MCF 10A (cell line): ENCODE measurements at places on chromosomes 12 and 14. TPM values are rescaled to one million over a fixed set of nuclear protein-coding genes. Genes with fewer than 3 reads are reported as not detected.
A peak's percentile ranks its signal among the peaks of the same experiment; 100 is the strongest.

The AQP5 gene
- total RNA-seq: not detected in 2 replicates

The PLXNC1 gene
- total RNA-seq: 2.4 and 2.6 TPM in 2 replicates

The KITLG gene
- total RNA-seq: 3.9 and 4.8 TPM in 2 replicates

The KRT77 gene
- not detected in 2 replicates for total RNA-seq

The CYP46A1 gene
- 0.20 and 0.30 TPM in 2 replicates for total RNA-seq

DNA sequence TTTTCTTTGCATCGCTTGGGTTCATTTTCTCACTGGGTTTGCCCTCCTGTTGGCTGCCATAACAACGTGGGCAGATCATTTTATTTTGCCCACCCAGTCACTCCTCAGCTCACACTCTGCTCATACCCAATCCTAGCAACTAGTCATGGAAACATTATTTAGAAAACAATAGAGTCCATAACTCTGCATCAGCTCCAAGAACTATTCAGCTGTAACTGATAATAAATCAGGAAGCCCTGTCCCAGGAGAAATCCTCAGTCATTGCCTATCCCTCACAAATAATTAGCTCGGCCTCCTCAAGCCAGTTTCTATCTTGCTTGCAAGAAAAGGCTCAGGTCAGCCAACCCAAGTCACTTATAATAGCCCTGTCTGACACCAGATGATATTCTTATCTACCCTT lies 43.2 kb downstream of the RTN1 start:
- no peak overlapping the region for H3K4me3 ChIP-seq
- H3K36me3 ChIP-seq: no peaks in the 10 kb centered on the region
- peaks cover 26% of the 10 kb centered on the region for H3K4me1 ChIP-seq

DNA sequence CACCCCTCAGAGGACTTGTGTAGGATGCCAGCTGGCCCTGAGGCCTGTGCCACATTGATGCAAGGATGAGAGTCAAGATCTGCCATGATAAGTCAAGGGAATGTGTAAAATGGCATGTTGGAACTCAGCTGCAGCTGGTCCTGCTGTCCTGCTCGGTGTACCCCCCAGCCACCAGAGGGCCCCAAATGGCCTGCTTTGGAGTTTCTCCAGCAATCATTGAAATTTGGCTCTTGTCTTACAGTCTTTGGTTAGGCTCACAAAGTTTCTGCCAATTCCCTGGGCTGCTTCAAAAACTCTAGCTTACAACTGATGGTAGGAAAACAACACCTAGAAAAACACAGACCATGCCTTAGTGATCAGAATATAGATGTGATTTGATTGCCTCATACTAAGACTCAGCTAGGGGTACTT lies 76.8 kb downstream of the HSD17B6 start:
- no peaks in the 10 kb centered on the region for H3K27me3 ChIP-seq
- DNase-seq: peak; percentile 71
- no peak overlapping the region for H3K4me3 ChIP-seq

DNA sequence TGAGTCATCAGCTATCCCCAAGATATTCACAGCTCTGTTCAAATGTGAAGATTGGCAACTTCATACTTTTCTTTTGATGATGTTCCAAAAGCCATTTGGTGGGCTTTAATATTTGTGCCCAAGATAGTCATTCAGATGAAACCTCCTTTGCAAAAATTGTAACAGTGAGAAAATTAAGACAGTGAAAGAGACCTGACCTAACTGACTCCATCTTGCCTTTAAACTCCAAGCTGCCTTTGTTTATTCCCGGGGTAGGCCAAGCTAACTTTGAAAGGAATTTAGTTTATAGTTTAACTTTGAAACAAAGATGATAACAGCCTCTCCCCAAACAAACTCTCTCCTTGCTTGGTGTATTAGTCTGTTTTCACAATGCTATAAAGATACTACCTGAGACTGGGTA lies 221.1 kb downstream of the KTN1 start:
- H3K4me3 ChIP-seq: no peak overlapping the region
- peaks cover 34% of the 10 kb centered on the region for H3K4me1 ChIP-seq
- H3K27me3 ChIP-seq: no peaks in the 10 kb centered on the region
- H3K36me3 ChIP-seq: no peaks in the 10 kb centered on the region

DNA sequence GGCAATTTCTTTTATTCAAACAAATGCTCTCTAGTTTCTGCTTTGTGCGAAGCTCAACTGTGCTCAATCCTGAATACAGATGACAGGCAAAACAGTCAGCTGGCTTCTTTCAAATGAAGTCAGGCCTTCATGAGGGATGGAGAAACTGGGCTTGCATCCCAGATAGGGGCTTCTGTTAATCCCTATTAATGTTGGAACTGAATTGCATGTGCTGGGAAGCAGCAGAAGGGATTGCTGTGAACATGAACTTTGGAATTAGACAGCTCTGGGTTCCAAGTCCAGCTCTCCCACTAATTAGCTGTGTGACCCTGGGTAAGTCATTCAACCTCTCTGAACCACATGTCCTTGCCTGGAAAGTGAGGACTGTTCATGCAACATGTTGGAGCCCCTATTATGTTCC lies 21.1 kb upstream of the CORO1C start:
- H3K27ac ChIP-seq: no peak overlapping the region
- no peaks in the 10 kb centered on the region for H3K4me1 ChIP-seq
- DNase-seq: no peak

- H3K4me3 ChIP-seq: no peak overlapping the region
- no peaks in the 10 kb centered on the region for H3K27me3 ChIP-seq
- no peak overlapping the region for H3K27ac ChIP-seq
- no peaks in the 10 kb centered on the region for H3K36me3 ChIP-seq
- H3K4me1 ChIP-seq: no peaks in the 10 kb centered on the region
- no peak for DNase-seq
Measured at GRCh38 chr12:103334466-103334865, 161.3 kb downstream of the C12orf42 start.

GRCh38 chr12:104410326-104410725 lies 46.4 kb upstream of the CHST11 start:
- no peak overlapping the region for H3K27ac ChIP-seq
- H3K36me3 ChIP-seq: no peaks in the 10 kb centered on the region
- no peak overlapping the region for H3K4me3 ChIP-seq
- H3K27me3 ChIP-seq: no peaks in the 10 kb centered on the region
- H3K4me1 ChIP-seq: peaks cover 12% of the 10 kb centered on the region

DNA sequence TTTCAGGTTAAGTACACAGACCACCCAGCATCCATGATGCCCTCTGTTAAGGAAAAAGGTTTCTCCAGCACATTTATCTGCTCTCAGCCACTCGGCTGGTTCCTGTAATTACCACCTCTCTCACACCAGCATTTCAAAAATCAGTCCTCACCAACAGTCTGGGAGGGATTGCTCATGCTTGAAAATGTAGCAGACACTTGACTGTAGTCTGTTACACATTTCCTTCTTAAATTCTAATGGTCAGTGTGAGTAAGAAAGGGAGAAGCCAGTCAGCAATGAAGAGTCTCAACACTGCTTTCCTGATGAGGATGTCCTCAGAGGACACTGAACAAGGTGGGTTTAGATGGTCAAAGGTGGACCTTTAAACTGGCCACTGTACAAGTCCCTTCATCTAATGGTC lies 6.0 kb downstream of the ZBTB39 start:
- no peaks in the 10 kb centered on the region for H3K27me3 ChIP-seq
- peaks cover 24% of the 10 kb centered on the region for H3K4me1 ChIP-seq
- peaks cover 52% of the 10 kb centered on the region for H3K36me3 ChIP-seq
- no peak for DNase-seq
- H3K4me3 ChIP-seq: no peak overlapping the region

GRCh38 chr14:70972107-70972976 lies 65.1 kb downstream of the PCNX1 start:
- H3K4me3 ChIP-seq: no peak overlapping the region
- peak overlapping the region; percentile 53 for H3K27ac ChIP-seq
- peak; percentile 88 for DNase-seq
- H3K36me3 ChIP-seq: peaks cover 37% of the 10 kb centered on the region

GRCh38 chr12:101570047-101570446 lies 24.7 kb upstream of the MYBPC1 start:
- no peak overlapping the region for H3K27ac ChIP-seq
- peaks cover 12% of the 10 kb centered on the region for H3K4me1 ChIP-seq
- H3K36me3 ChIP-seq: no peaks in the 10 kb centered on the region
- H3K27me3 ChIP-seq: no peaks in the 10 kb centered on the region
- DNase-seq: peak; percentile 41

- H3K4me3 ChIP-seq: no peak overlapping the region
- peaks cover under 1% of the 10 kb centered on the region for H3K36me3 ChIP-seq
- peaks cover 50% of the 10 kb centered on the region for H3K4me1 ChIP-seq
- H3K27ac ChIP-seq: peak overlapping the region; percentile 81
- no peaks in the 10 kb centered on the region for H3K27me3 ChIP-seq
Measured at GRCh38 chr14:74577948-74578275, 34.1 kb downstream of the LTBP2 start.
